Ascending aorta (tissue), 2 donors: ENCODE measurements at places on chromosomes 7 and 10. TPM values are rescaled to one million over a fixed set of nuclear protein-coding genes. Genes with fewer than 3 reads are reported as not detected.
A peak's percentile ranks its signal among the peaks of the same experiment; 100 is the strongest.

SUV39H2 gene
- total RNA-seq: not detected

FAM25C gene
- not detected for total RNA-seq

CH25H gene
- 1.7 TPM for total RNA-seq

ZNF488 gene
- not detected for total RNA-seq

DNA sequence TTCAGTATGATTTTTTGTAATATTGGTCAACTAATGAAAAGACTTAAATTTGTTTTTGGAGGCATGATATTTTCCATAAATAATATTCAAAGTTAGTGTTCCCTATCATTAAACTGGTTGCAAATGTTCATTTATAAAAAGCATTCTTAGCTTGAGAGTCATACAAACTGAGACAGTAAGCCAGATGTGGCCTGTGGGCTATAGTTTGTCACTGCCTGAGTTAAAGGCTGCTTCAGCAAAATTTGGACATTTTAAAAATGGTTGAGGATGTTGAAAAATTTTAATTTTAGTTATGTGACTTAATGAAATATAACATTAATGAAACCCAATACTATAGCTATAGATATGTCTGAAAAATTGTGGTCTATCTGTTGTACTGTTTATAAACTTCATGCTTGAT, 180.2 kb upstream of the CACNA2D1 start:
- no peaks in the 10 kb centered on the region for H3K4me1 ChIP-seq
- H3K27me3 ChIP-seq: no peaks in the 10 kb centered on the region
- DNase-seq: no peak
- H3K27ac ChIP-seq: no peak overlapping the region

DNA sequence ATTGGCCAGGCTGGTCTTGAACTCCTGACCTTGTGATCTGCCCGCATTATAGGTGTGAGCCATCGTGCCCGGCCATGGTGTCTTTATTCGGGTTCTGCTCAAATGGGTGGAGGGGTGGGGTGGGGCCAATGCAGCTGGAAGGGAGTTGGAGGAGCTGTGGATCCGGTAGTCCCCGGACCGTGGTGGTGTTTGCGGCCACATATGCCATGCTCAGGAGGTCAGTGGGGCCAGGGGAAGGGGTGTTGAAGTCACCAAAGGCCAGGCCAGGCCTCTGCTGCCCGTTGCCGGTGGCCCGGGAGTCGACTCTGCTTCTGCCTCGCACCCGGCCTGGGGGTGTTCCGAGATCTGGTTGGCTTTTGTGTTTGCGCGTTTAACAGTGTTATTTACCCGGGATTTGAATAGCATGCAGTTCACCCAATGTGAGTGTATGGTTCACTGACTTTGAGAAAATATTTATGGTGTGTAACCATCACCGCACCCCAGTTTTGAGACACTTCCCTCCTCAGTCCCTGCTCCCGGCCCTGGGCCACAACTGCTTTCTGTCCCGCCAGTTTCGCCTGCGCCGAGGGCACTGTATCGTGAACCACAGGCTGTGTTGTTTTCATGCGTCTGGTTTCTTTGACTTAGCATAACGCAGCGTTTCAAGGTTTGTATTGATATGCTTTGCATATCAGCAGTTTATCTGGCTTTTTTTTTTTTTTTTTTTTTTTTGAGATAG, 10.7 kb downstream of the INPP5A start:
- H3K4me3 ChIP-seq: no peak overlapping the region
- peaks cover 11% of the 10 kb centered on the region for H3K4me1 ChIP-seq
- no peaks in the 10 kb centered on the region for H3K36me3 ChIP-seq
- H3K27me3 ChIP-seq: no peaks in the 10 kb centered on the region
- no peak for DNase-seq
- no peak overlapping the region for H3K27ac ChIP-seq

- H3K36me3 ChIP-seq: no peaks in the 10 kb centered on the region
- peaks cover 11% of the 10 kb centered on the region for H3K4me1 ChIP-seq
- DNase-seq: no peak
- no peak overlapping the region for H3K27ac ChIP-seq
- no peak overlapping the region for H3K4me3 ChIP-seq
These were observed 902.4 kb downstream of the LRMDA start for GRCh38 chr10:76333796-76334195.

GRCh38 chr10:4046712-4047354, 261.8 kb upstream of the KLF6 start:
- peaks cover 2% of the 10 kb centered on the region for H3K4me1 ChIP-seq
- DNase-seq: no peak
- H3K36me3 ChIP-seq: no peaks in the 10 kb centered on the region
- H3K27ac ChIP-seq: peak overlapping the region; percentile 53

- H3K4me3 ChIP-seq: no peak overlapping the region
- no peak overlapping the region for H3K27ac ChIP-seq
- no peaks in the 10 kb centered on the region for H3K4me1 ChIP-seq
- H3K36me3 ChIP-seq: no peaks in the 10 kb centered on the region
- H3K27me3 ChIP-seq: no peaks in the 10 kb centered on the region
- DNase-seq: no peak
These were observed 78.1 kb upstream of the TBX20 start for GRCh38 chr7:35331730-35332678.

DNA sequence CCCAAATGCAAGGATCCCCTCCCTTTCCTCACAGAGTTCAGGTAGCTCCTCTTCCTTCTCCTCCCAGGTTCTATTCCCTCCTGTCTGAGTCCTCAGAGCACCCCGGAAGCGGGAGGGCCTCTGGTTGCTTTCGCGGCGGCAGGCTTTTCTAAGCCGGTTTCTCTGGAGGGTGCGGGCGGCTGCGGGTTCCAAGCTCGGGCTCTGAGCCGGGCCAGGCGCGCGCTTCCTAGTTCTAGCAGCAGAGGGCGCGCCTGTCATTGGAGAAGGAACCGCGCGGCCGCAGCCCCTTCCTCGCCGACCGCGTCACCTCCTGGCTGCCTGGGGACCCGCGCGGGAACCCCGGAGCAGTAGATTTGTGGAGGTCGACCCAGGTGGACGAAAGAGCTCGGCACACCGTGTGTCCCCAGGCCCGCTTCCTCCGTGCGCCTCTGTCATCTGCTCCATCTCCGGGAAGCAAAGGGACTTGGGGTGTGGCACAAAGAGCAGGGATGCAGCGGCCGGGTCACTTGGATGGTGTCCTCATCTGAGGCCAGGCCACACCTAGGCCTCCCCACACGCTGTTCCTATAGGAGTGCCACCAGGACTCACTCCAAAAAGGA, 389.0 kb upstream of the PODXL start:
- H3K4me1 ChIP-seq: peaks cover 16% of the 10 kb centered on the region
- no peak overlapping the region for H3K27ac ChIP-seq
- peak; percentile 81 for DNase-seq
- no peaks in the 10 kb centered on the region for H3K36me3 ChIP-seq
- H3K4me3 ChIP-seq: peak overlapping the region; percentile 46
- no peaks in the 10 kb centered on the region for H3K27me3 ChIP-seq

DNA sequence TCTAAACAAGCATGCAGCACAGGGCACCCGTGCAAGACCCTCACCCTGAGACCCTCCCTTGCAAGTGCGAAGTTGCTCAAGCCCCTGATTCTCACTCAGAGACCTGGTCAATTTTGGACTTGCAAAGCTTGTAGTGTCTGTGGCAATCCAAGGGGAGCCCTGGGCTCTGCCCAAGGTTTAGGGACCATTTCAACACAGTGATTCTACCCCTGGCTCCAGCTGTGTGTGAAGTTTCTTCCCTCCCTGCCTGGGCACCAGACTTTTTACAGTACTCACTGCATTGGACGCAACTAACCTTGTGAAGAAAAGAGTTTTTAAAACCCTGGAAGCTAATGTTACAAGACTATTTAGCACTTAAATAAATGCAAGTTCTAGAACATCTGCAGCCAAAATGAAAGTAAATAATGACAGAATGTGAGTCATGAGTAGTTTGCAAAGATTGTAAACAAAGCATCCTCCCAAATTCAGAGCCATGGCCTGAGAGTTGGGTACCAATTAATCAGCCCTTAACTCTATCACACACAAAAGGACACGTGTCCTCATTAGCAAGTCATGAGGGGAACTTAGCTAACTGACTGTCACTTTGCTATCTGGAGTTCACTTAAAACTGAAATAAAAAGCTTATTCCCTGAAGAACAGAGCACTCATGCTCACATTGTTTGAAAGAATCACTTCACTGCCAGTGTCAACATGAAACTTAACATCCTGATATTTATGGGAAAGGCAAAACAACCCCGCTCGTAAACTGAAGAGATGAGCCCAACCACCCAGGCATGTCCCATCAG, 48.1 kb downstream of the RGS10 start:
- no peak for DNase-seq
- H3K4me3 ChIP-seq: no peak overlapping the region
- H3K36me3 ChIP-seq: no peaks in the 10 kb centered on the region
- H3K27ac ChIP-seq: no peak overlapping the region

DNA sequence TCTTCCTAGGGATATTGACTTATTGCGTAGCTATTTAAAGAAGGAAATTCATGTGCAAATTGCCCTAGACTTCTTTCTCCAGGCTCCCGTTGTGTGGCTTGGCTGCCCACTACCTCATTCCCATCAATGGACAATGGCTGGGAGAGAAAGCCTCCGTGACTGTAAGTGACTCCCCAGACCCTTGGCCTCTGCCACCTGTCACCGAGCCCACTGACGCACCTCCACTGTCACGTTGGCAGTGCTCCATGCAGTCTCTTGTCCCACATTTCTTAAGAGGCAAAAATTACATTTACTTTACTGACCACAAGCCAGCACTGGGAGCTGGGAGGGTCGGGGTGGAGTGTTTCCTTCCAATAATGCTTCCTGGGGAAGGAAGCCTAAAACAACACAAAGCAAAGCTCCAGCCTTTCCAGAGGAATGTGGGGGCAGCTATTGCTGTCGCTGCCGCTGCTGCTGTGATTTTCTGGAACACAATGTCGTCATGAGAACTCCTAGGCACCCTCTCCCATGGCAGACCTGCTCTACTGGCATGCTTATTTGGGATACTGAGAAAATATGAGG, 89.7 kb upstream of the STEAP1B start:
- no peaks in the 10 kb centered on the region for H3K36me3 ChIP-seq
- H3K27ac ChIP-seq: peak overlapping the region; percentile 80

DNA sequence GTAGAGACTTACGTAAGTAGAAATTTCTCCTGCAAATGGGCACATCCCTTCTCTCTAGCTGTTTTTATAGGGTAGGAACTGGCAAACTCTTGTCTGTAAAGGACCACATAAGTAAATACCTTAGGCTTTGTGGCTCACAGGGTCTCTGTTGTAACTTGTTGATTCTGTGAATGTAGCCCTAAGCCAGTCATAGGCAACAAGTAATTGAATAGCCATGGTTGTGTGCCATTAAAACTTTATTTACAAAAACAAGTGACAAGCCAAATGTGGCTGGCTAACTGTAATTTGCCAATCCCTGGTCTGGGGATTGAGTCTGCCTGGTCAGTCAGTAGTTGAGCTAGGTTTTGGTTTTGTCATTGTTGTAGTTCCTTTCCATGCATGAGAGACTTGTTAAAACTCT, 5.3 kb upstream of the KLF6 start:
- no peak overlapping the region for H3K27ac ChIP-seq
- H3K36me3 ChIP-seq: no peaks in the 10 kb centered on the region
- peaks cover 4% of the 10 kb centered on the region for H3K4me1 ChIP-seq
- no peak overlapping the region for H3K4me3 ChIP-seq

- no peaks in the 10 kb centered on the region for H3K27me3 ChIP-seq
- H3K4me1 ChIP-seq: no peaks in the 10 kb centered on the region
- peak overlapping the region; percentile 61 for H3K27ac ChIP-seq
- peak overlapping the region; percentile 49 for H3K4me3 ChIP-seq
- DNase-seq: no peak
- no peaks in the 10 kb centered on the region for H3K36me3 ChIP-seq
These were observed 240.5 kb downstream of the PRPF18 start for GRCh38 chr10:13827076-13827797.

DNA sequence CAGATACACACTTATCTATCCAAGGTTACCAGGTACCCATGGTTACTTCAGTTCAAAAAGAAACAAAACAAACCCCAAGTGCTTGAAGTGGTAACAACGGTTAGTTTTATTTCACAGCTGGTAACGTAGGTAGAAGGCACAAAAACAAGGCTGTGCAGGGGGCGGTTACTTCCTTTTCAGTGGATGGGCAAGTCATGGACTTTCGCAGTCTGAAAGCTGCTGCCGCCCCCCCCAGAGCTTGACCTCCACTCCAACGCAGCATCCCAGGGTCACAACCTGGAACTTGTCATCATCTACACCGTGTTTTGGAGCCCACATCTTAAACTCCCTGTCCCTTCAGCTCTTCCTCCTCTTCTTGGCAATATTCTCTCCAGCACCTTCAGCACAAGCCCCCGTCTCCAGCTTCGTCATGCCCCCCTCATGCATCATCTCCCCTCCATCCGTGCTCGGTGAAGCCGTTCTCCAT, 181.2 kb upstream of the ITGB1 start:
- no peaks in the 10 kb centered on the region for H3K27me3 ChIP-seq
- no peak overlapping the region for H3K27ac ChIP-seq
- DNase-seq: no peak
- no peaks in the 10 kb centered on the region for H3K4me1 ChIP-seq
- H3K36me3 ChIP-seq: no peaks in the 10 kb centered on the region

DNA sequence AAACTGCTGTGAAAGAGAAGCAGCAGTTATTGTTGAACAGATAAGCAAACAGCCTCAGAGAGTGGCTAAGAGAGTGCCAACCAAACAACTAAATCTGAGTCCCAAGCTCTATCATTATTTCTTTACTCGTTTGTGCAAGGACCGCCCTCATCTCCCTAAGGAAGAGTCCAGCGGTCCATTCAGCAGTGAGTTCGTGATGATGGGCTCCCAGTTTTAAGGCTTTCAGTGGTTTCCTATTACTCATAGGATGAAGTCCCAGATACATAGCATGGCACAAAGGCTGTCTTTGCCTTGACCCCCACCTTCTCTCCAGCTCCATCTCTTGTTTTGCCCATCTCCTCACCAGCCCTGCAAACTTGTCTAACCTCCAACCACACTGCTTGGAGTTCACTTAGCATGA, 24.3 kb upstream of the PDE1C start:
- H3K36me3 ChIP-seq: no peaks in the 10 kb centered on the region
- no peak overlapping the region for H3K4me3 ChIP-seq
- H3K4me1 ChIP-seq: peaks cover 3% of the 10 kb centered on the region
- no peak for DNase-seq

DNA sequence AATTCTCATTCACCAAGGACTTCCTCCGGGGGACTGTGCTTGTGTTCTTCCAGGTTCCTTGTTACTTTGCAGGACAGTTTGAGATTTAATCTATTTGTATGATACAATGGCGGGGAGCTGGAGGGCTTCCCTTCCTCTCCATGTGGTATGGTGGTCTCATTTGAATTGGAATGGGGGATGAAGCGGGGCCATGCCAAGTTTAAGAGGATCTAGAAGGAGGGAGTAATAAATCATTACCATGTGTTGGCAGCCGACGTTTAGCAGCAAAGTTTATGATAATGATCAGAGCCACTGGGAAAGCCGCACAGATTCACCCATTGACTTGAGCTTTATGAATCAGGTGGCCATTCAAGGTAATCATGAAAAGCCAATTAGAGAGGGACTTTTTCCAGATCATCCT, 355.1 kb upstream of the MGMT start:
- H3K27ac ChIP-seq: no peak overlapping the region
- no peaks in the 10 kb centered on the region for H3K36me3 ChIP-seq
- no peaks in the 10 kb centered on the region for H3K27me3 ChIP-seq
- no peaks in the 10 kb centered on the region for H3K4me1 ChIP-seq
- H3K4me3 ChIP-seq: no peak overlapping the region
- no peak for DNase-seq
